ENCODE measurements at places on chromosomes 5 and 9.
A peak's percentile ranks its signal among the peaks of the same experiment; 100 is the strongest.

GRCh38 chr9:5671711-5672353, 42.9 kb downstream of the RIC1 start:
- DNase-seq = no peak

- no peak for DNase-seq
Observed at GRCh38 chr9:32603914-32604852, 31.2 kb upstream of the NDUFB6 start.

GRCh38 chr9:104808035-104808614, 44.2 kb downstream of the NIPSNAP3B start:
- no peak for DNase-seq

- peak; percentile 46 for DNase-seq
Observed at GRCh38 chr5:108143581-108143980, 238.3 kb downstream of the FBXL17 start.

GRCh38 chr9:124941679-124942561, 1.0 kb upstream of the GOLGA1 start:
- peak; percentile 35 for DNase-seq

- peak; percentile 73 for DNase-seq
Observed at GRCh38 chr9:91954841-91955471, 4.9 kb upstream of the ROR2 start.

- DNase-seq = no peak
Observed at GRCh38 chr5:3678801-3679200, 83.2 kb downstream of the IRX1 start.

- no peak for DNase-seq
Observed at GRCh38 chr5:154384480-154385235, 61.1 kb upstream of the SAP30L start.

DNA sequence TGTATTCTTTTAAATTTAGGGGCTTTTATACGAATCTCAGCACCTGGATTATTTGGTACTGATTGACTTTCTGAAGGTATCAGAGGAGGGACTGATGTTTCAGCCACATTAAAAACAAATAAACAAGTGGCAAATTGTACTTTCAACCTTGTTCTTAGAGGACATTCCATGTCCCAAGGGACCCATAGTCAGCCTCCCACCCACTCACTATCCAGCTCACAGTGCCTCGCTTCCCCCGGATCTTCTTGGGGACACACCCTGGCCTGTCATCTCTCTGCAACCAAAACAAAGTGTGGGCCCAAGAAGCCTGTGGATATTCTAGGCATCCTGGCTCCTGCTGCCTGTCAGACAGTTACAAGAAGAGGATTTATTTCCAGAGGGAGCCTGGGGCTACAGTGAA, 8.8 kb upstream of the BOD1 start:
- no peak for DNase-seq

DNA sequence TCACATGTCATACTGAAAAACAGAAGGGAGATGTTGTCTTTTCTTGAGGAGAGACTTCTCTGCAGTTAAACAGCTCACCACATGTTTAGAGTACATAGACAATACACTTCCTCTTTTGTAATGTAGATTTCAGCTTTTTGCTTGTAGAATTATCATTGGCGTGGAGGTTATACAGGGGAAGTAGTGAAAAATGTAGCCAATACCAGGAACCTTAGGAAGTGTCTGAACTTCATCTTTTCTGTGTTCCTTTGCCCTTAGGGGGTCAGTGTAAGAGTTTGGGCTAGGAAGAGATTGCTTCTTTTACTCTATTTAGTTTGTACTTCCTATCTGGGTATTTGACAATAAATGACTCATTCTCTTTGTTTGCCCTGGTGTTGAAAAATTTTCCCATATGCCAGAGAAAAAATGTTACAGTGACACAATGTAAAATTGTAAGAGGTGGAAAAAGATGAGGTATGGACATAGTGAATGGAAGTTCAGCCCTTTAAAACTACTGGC, 21.0 kb upstream of the CDKN2B start:
- DNase-seq = peak; percentile 42

GRCh38 chr9:3976865-3977613, 322.8 kb downstream of the GLIS3 start:
- no peak for DNase-seq

GRCh38 chr5:62732677-62733121, 154.1 kb downstream of the LRRC70 start:
- DNase-seq = no peak

DNA sequence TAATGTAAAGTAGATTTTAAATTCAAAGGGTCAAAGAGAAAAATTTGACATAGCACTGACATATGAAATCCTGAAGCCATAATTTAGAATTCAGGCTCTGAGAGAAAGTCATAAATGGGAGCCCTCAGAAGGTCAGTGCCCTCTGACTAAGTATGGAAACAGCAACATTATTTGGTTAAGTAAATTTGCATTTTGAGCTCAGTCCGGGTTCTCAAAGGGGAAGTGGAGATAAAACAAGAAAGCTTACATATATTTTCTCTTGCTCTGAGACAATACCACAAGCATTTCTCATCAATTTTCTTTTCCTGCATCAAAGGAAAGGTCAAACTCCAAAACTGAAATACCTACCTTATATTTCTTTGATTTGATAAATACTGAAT, 348.0 kb downstream of the SEMA5A start:
- peak; percentile 69 for DNase-seq

- no peak for DNase-seq
Observed at GRCh38 chr5:58191443-58191842, 268.4 kb downstream of the PLK2 start.

GRCh38 chr5:135438636-135439221, 8.4 kb downstream of the DCANP1 start:
- no peak for DNase-seq

- no peak for DNase-seq
Observed at GRCh38 chr9:1337169-1337568, 287.0 kb downstream of the DMRT2 start.

DNA sequence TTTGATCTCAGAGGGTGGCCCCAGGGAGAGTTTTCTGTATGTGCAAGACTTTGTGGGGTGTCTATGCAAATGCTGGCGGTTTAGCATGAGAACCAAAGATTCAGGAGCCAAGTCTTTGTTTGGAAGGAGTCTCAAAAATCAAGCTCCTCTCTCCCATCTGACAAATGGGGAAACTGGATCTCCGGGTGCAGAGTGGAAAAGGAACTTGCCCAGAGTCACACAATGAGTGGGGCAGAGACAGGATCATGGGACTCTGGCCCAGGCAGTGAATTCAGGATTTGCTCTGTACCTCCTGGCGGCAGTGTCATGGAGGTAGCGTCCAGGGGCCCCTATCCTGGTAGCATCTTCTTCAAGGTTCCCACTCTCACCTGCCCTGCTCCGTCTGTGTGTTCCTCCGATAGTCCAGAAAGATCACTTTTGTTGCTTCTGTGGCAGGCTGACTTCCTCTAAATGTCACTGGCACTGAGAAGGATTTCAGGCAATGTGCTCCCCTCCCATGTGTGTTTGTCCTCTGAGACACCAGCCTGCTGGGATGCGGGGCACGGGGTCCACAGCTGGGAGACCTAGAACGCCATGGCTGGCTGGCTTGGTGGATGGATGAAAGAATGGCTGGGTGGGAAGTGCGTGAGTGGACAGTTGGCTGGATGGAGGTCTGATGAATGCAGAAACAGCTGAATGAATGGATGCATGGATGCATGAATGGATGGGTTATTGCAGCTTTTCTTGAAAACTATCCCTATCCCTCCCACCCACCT, 3.6 kb downstream of the CCL19 start:
- DNase-seq = no peak

GRCh38 chr5:155631116-155631515, 617.6 kb downstream of the KIF4B start:
- no peak for DNase-seq

DNA sequence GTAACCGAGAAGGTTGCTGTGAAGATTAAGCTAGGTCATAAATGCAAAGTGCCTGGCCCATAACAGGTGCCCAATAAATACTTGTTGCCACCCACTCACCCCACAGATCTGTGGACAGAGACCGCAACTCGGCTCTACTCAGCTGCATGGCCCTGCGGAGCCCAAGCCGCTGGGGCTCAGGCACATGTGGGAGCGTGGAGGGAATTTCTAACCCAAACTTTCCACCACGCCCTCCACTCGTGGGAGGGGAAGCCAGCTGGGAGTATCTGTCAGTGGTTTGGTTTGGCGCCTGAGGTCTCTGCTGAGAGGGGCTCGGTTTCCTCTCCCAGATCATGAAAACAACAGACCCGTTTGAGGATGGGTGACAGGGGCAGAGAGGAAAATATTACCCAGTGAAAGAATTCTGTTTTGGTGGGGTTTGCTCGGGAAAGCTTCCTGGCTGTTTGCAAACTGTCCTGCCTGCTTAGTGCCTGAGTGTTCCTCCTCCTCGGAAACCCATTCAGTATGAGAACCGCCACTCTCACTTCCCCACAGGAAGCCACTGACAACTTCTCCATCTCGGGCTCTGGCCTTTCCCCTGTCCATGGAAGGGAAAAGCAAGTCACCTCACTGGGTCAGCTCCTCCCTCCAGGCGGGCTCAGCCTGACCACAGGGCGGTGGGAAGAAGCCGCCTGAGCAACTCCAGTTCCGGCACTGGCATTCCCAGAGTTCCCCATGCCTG, 60.1 kb downstream of the RGS3 start:
- DNase-seq = peak; percentile 25

- DNase-seq = no peak
Observed at GRCh38 chr5:8814105-8814504, 731.8 kb downstream of the SEMA5A start.

DNA sequence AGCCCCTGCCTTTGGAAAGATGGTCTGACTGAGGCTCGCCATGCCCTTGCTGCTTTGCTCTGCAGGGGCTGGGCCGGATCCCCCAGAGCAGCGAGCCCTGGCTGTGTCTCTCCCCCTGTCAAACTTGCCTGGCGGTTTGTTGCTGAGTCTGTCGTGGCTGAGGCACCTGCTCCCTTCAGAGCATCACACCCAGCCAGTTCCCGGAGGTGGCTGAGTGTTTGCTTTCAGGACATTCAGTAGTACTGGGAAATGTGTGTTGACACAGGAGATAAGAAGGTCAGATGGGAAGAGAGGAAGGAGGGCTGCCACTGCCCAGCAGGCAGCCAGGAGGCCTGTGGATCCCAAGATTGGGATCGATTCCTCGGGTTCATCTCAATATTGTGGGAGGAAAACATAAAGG, 62.9 kb downstream of the GADD45G start:
- DNase-seq = no peak

GRCh38 chr9:83996126-83996525, 15.5 kb downstream of the RMI1 start:
- DNase-seq = no peak

GRCh38 chr9:84947412-84947972, 278.0 kb downstream of the NTRK2 start:
- no peak for DNase-seq

- peak; percentile 16 for DNase-seq
Observed at GRCh38 chr5:67773411-67774266, 441.9 kb upstream of the PIK3R1 start.

DNA sequence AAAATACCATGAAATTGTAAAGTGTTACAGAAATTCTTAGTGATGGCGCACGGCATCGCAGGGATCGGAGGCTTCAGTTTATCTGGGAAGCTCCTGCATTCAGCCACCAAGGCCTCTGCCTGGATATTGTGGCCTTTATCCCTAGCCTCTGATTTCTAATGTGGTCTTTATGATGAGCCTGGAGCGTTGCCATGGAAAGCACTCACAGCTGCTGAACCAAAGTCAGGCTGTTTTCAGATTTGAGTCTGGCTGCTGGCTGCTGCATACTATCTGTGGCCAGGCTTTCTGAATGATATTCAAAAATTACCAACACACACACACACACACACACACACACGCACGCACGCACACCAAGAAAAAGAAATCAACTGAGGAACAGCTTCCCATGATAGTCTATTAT, 101.1 kb upstream of the ZNF366 start:
- peak; percentile 70 for DNase-seq

DNA sequence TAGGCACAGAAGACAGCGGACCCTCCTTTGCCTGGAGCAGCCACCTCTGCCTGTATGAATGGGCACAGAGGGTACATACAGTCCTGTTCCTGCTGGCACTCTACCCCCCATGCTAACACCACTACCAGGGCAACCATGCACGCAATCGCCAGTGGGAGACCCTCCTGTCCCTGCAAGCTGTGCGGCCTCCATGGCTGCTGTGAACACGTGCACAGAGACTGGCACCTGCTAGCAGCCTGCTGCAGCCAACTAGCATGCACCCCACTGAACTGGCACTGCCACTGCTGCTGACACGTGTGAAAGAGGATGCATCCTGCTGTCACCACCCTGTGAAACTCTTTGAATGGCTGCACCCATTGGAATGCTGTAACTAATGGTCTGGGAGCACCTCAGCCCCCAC, 885.2 kb upstream of the ARRDC3 start:
- no peak for DNase-seq

DNA sequence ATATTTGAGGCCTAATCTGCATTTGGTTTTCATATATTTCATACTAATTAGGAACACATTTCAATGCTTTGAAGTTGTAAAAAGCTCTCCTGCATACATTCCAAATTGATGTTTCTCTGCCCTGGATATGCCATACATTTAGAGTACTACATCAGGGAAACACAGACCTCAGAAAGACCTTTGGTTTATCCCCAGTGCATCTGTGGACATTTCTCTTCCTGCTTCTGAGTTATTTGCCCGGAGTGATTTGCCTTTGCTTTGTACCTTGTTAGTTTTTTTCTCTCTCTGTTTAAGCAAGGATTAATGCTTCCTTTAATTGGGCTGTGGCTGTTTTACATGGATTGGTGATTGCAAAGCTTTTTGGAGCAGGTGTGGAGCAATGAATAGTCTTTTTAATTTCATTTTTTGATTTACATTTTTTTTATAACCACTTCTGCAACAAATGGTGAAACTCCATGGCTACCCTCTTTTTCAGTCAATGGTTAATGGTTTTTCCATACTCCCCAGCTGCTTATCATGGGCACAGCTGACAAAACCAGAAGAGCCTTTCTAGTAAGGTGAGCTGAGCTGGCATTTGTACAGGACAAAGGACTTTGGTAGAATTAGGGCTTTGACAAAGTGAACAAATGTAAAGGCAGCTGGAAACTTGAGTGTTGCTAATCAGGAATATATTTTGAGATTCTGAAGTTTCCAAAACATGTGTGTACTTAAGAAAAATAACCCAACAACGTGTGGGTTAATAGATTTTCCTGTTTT, 54.2 kb downstream of the ZSWIM6 start:
- no peak for DNase-seq

DNA sequence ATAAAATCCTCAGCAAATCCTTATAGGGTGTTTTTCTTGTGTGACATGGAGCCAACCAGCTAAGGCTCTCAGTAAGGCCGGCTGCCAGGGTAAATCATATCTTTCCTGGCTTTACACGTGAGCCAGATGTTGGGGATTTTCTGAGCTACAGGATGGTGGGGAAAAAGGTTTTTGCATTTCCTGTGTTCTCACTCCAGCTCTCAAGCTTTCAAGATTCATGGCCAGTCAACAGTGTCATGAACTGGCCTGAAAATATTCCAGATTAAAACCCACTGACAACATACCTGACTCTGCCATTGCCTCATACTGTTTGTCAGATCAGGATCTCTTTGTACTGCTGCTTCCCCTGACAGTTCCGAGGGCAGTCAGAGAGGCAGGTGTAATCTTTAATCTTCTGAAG, 306.9 kb downstream of the GLIS3 start:
- DNase-seq = peak; percentile 10

GRCh38 chr9:98790134-98790841, 6.1 kb downstream of the ANKS6 start:
- no peak for DNase-seq

GRCh38 chr9:133116346-133117231, 4.5 kb downstream of the RALGDS start:
- DNase-seq = no peak
